ENCODE measurements at places on chromosomes 13 and 19. TPM values are rescaled to one million over a fixed set of nuclear protein-coding genes. Genes with fewer than 3 reads are reported as not detected.

GRCh38 chr13:73913751-73914518, 220.3 kb downstream of the KLF12 start:
- DNase-seq: no peak

DNA sequence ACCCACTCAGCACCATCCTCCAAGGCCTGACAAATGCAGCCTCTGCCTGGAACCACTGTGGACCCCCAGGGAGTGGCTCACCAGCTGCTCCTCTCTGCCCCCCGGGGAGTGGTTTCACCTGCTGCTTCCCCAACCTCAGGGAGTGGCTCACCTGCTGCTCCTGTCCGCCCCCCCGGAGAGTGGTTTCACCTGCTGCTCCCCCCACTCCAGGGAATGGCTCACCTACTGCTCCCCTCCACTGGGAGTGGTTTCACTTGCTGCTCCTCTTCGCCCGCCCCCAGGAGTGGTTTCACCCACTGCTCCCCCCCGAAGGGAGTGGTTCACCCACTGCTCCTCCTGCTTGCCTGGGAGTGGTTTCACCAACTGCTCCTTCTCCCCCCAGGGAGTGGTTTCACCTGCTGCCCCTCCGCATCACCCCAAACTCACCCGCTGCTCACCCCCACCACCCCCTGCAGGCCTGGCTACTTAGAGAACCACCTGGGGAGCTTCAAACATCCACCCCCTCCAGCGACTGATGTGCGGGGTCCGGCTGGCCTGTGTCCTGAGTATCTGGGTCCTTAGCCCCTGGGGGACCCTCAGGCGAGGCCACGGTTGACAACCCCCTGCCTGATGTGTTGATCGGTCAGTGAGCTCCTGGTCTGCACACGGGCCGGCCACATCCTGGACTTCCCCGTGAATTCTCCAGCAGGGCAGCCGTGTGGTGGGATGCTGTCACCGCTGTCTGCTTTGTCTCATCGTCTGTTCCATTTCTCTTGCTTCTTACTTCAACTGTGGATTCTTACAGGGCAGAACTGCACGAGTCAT, 14.6 kb upstream of the TMEM255B start:
- DNase-seq: no peak

Gene CIRBP
- total RNA-seq: 300 TPM

GRCh38 chr13:109273326-109273751, 513.0 kb downstream of the IRS2 start:
- DNase-seq: no peak

- DNase-seq: peak; percentile 53
These were observed 7.2 kb downstream of the GAS6 start for GRCh38 chr13:113856716-113857065.

Gene TNNI3
- not detected for total RNA-seq

- DNase-seq: peak; percentile 62
These were observed 760 bp downstream of the ZNF91 start for GRCh38 chr19:23394511-23394910.

Gene ZNF564
- 13.9 TPM for total RNA-seq
